ENCODE measurements at places on chromosomes 6 and 20. TPM values are rescaled to one million over a fixed set of nuclear protein-coding genes. Genes with fewer than 3 reads are reported as not detected.

RIMS1 gene
- total RNA-seq, result 1.9 TPM

LTB gene
- not detected for total RNA-seq

FOXS1 gene
- total RNA-seq, result not detected

EPPIN gene
- total RNA-seq, result not detected

VSX1 gene
- not detected for total RNA-seq

ZSCAN23 gene
- total RNA-seq, result 2.0 TPM

SRSF12 gene
- total RNA-seq, result not detected

CGA gene
- total RNA-seq, result 0.96 TPM

DNA sequence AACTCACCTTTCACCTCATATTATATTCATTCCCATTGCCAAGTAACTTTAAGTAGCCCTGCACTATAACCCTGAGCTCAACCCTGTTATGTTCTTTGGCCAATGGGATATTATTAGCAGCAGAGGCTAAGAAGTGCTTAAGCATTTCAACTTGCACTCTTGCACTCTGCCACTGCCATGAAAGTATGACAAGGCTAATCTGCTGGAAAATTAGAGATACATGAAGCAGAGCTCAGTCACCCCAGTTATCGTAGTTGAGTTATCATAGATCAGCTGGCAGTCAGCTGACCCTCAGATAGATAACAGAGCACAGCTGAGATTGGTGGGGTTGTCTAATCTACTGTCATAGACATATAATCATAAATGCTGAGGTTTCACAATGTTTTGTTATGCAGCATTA is 209.4 kb upstream of the RUNX2 start:
- no peak for DNase-seq

GRCh38 chr6:16420337-16420714 is 181.9 kb downstream of the GMPR start:
- DNase-seq, result no peak

DNA sequence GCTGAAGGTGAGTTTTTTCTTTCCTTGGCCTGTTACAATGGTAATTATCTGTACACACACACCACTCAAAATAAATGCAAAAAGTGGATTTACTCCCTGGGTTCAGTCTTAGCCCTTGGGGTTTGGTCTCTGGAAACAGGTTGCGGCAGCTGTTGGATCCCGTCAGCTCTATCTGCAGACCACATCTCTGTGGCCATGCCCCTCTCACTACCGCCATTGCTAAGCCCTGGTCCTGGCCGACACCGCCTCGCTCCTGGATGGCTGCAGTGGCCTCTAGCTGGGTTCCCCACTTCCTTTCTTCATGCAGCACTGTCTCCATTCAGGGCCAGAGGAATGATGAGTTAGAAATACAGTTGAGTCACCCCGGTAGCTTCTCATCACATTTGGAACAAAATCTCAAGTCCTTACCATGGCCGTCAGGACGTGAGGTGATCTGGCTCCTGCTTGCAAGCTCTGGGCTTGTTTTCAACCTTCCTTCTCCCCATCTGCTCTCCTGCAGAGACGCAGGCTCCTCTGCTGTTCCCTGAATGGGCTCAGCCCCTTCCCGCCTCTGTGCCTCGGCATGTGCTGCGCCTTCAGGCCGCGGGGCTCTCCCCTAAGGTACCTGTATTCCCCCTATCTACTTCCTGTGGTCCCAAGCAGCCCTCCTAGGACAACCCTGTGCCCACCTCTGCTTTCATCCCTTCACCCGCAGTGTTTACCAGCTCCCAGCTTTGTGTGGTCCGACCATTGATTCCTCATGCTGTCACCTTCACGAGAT is 38.0 kb downstream of the EFCAB8 start:
- no peak for DNase-seq

- no peak for DNase-seq
These were observed 22.4 kb downstream of the ELOVL2 start for GRCh38 chr6:11021714-11022113.

GRCh38 chr20:23782366-23782983 is 31.7 kb upstream of the CST1 start:
- DNase-seq, result no peak

- DNase-seq, result no peak
These were observed 45.5 kb upstream of the CD83 start for GRCh38 chr6:14072084-14072483.

DNA sequence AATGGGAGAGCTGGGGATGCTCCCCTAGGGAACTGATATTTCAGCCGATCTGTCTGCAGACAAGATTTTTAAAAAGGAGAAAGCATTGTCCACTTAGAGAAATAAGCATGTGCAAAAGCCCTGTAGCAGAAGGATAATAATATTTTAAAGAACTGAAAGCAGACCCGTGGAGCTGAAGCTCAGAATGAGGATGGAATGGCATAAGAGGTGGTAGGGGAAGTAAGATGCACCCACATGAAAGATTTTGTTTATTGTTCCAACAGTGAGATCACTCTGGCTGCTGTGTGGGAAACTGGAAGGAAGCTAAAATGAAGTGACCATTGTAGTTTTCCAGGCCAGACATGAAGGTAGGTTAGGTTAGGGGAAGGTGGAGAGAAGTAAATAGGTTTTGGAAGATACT is 266.4 kb upstream of the PRDM1 start:
- DNase-seq, result no peak

GRCh38 chr20:38173237-38174156 is 8.4 kb upstream of the TGM2 start:
- DNase-seq, result peak; percentile 85

GRCh38 chr6:111653979-111654378 is 48.3 kb upstream of the TRAF3IP2 start:
- DNase-seq, result no peak

DNA sequence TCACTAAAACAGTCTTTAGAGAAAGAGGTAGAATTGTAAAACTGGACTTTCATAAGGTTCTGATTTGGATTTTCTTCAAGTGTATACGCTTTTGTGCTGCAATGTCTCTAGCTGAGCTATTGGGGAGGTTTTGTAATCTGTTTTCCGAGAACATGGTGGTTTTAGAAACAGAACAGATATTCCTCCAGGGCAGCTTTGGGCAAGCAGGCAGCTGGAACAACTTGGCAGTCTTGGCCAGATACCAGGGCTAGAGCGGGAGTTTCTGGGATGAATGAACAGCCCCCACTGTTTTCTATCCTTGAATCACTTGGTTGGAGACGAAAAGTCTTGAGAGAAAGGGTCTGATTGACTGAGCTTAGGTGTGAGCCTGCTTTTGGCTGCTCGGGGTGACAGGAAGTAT is 17.1 kb upstream of the ARMC2 start:
- DNase-seq, result no peak

Data from HFFc6 (cell line).